CD4-positive, alpha-beta T cell treated with Interleukin-6 for 4 hours (primary cell): ENCODE measurements at places on chromosomes 5 and 9.

GRCh38 chr5:174096619-174097018 is 51.1 kb downstream of the NSG2 start:
- no peak for DNase-seq

DNA sequence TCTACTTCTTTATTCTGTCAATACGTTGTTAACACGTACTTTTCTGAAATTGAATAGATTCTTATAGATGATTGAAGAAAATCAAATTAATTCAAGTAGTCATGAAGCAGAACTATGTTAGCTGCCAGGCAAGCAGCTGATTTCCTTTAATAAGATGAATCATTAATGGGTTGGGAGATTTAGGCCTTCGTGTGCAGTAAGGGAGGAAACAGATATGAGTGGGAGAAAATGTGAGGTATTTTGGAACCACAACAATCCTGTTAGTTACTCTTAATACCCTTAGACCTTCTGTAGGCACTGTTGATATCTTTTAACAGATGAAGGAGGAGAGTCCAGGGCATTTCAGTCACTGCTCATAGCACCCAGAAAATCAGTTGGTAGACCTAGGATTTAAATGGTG is 121.0 kb downstream of the AOPEP start:
- no peak for DNase-seq

DNA sequence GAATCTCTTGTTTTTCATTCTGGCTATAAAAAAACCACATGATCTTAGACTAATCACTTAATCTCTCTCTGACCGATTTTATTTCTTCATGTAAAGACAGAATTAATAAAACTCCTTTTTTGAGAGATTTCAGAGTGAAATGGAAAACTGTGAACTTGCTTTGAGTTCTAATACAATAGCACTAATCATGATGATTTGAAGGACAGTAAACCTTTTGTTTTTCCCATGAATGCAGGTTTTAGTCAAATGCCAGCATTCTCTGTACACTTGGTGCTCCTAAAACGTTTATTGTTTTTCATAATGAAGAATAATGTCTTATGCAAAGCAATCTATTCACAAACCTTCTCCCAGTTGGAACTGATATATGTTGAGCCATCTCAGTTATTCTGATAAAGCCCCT is 86.8 kb downstream of the SLC24A2 start:
- no peak for DNase-seq

- DNase-seq: no peak
These were observed 39.2 kb downstream of the SHC3 start for GRCh38 chr9:89139455-89139854.

GRCh38 chr9:27054841-27055240 is 49.4 kb upstream of the LRRC19 start:
- DNase-seq: no peak

DNA sequence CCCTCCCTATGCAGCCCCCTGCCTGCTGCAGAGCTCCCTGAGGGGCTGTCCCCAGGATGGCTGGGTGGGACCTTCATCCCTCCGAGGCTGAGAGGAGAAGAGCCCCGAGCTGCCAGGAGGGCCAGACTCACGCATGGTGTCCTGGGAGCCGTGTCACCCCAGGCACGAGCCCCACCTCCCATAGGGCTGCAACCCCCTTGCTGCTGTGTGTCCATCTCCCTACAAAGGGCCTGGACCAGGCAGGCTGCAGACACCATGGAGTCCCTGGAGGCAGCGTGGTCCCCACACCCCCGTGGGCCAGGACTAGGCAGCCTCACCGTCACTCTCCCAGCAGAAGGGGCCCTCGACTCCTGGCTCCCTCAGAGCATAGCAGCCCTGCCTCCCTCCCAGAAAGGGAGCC is 11.2 kb upstream of the SEC16A start:
- no peak for DNase-seq

DNA sequence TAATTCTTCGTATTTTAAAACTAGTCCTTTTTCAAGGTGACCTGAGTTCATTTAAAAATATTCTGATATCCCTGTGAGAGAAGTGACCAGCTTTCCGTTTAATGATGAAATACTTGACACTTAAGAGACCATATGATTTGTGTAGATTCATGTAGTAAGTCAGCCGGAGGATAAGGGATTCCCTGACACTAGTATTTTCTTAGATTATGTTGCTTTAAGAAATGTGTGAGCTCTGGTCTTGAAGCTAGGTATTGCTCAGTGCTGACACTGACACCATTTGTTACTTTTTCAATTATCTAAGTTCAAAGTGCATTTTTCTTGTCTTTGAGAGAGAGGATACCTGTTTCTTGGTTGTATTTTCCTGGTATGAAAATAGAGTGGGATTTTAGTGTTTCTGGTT is 4.2 kb downstream of the NIPBL start:
- no peak for DNase-seq

DNA sequence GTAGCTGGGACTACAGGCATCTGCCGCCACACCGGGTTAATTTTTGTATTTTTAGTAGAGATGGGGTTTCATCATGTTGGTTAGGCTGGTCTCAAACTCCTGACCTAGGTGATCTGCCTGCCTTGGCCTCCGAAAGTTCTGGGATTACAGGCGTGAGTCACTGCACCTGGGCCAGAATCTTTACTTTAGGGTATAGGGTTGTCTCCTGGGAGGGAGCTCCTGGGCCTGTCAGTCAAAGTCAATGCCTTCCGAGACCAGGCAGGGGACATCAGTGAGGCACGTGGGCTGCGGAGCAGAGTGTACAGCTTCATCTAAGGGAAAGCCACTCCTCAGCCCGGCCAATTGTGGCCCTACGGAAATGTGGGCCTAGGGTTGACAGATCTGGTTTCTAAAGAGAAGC is 108.6 kb downstream of the FGF18 start:
- no peak for DNase-seq

- no peak for DNase-seq
These were observed 9.6 kb upstream of the SLC30A5 start for GRCh38 chr5:69084195-69084594.

DNA sequence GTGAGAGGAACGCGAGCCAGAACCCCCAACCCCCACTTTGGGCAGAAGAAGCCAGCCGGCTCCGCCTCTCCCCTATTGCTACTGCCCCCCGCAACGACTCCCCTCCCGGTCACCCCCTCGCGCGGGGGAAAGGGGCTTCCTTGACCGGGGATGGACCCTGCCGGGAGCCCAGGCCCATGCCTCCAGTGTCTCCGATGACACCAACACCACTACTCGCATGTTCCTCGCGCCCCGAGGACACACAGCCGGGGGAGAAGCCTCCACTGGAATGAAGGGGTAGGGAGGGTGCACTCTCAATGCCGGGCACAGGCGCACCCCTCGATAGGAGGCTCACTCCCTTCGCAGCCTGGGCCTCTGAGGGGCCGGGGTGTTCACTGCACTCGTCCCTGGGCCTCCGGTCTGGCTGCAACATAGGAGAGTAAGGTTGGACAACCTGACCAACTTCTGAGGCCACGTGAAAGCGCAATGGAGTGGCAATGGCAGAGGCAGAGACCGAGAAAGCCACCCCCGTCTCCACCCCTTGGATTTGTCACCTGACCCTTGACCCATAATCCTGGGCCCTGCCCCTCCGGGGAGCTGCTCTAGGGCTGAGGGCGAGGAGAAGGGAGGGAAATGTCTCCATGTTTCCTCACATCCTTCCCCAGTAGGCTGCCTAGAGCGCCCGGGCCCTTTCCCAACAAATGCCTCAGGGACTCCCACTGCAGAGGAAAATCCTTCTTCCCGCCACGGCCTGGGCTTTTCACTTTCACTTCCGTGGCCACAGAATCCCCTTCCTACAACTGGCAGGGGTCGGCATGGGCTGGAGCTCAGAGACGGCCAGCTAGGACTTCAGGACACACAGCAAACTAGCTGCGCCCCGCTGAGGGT is 1.1 kb upstream of the CNTFR start:
- DNase-seq: no peak

DNA sequence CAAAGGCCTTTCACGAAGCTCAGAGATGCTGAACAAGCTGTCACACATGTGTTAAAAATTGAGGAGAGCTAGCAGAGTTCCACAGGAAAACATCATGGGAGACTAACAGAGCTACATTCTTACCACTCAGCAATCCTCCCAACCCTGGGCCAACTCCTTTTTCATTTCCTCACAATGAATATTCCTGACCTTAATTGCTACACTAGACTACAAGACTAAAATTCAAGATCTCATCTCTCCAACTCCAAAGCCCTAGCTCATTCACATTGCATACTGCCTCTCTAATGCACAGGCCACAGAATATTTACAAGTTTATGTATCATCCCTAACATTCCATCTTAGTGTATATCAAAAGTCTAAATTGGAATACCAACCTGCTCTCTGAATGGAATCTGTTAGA is 21.2 kb downstream of the ERMP1 start:
- DNase-seq: no peak

GRCh38 chr5:159058716-159059636 is 40.7 kb downstream of the EBF1 start:
- no peak for DNase-seq
